ENCODE measurements at places on chromosomes 2 and 18. TPM values are rescaled to one million over a fixed set of nuclear protein-coding genes. Genes with fewer than 3 reads are reported as not detected.
A peak's percentile ranks its signal among the peaks of the same experiment; 100 is the strongest.

- no peak for DNase-seq
Measured at GRCh38 chr2:42183775-42184174, 14.6 kb downstream of the EML4 start.

Gene TSGA10
- 17.1 TPM for total RNA-seq

DNA sequence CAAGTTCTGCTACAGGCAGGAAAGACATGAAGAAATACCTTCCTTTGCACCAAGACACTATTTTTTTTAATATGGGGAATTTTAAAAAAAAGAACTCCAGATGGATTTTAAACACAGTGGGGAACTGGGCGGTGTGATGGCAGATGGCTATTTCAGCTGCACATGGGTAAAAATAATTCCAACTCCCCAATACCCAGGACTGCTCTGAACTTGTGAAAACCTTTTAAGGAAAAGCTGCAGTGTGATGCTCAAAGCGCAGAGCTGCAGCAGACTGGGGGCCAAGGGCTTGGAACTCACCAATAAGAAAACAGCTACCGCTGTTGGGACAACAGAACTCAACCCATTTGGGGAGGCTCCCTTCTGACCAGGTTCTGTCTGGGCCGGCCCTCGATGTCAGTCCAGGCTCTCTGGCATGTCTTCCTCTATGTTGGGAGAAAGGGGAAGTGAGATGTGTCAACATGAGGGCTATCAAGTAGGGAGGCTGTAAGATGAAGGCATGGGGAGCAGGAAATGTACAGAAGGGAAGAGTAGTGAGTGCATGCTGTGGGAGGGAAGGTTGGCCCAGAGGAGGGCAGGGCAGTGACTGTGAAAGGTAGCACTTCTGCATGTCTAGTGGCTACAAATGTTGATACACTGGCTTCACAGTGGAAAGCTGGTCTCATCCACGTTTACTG lies 64.0 kb upstream of the SLC14A2 start:
- no peak for DNase-seq

DNA sequence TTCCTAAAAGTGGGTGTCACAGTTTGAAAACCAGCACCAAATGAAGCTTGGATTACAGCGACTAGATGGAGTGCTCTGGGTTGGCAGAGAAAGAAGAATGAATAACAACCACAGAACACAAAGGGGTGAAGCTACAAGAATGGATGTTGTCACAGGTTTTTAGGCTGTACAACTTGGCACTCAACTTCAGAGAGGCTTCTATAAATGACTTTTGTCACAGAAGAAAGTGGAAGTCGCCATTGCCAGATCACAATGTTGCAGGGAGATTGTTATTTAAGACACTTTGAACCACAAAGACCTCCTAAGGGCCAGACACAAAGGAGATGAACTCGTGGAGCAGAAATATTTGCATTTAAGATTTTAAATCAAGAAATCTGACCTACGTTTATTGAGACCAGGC lies 354.2 kb downstream of the CDH7 start:
- DNase-seq: no peak

Gene TRIM43
- total RNA-seq: not detected

DNA sequence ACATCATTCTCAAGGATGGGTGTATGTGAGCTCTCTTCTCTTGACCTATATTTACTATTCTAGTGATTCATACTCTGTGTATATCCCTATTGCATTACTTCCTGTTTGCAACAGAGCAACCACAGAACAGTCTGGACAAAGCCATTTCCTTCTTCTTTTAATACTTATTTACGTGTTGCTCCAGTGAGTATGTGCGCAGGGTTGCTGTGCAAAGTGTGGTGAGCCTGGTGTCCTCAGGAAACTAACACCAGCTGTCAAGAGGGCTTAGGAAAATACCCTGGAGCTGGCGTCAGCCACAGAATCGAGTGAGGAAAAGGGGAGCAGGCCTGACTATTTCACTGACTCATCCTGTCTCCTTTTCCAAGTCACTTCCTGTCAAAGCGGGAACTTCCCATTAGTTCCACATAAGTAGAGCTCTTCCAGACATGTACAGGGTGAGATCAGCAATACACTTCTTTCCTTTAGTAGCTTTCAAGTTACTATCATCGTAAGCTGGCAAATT lies 214.1 kb upstream of the COPS8 start:
- DNase-seq: no peak

Gene TEKT4
- not detected for total RNA-seq

DNA sequence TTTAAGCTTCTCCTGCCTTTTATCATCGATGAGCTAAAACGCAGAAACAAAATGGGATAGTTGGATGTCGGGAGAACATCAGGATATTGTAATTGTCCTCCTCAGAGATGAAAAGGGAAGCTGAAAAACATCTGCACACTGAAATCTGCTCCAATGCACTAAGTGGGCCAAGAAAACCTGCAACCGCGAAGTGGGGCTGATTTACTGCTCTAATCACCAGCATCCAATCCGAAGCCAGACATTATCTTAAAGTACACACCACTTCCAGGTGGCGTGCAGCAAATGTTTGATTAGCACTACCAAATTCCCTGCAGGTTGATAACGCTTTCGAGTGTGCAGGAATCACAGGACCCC lies 230.3 kb upstream of the SLC14A2 start:
- DNase-seq: no peak

GRCh38 chr2:8197101-8197500 lies 484.8 kb upstream of the ID2 start:
- no peak for DNase-seq

GRCh38 chr18:31438402-31438801 lies 9.1 kb upstream of the DSG3 start:
- no peak for DNase-seq

DNA sequence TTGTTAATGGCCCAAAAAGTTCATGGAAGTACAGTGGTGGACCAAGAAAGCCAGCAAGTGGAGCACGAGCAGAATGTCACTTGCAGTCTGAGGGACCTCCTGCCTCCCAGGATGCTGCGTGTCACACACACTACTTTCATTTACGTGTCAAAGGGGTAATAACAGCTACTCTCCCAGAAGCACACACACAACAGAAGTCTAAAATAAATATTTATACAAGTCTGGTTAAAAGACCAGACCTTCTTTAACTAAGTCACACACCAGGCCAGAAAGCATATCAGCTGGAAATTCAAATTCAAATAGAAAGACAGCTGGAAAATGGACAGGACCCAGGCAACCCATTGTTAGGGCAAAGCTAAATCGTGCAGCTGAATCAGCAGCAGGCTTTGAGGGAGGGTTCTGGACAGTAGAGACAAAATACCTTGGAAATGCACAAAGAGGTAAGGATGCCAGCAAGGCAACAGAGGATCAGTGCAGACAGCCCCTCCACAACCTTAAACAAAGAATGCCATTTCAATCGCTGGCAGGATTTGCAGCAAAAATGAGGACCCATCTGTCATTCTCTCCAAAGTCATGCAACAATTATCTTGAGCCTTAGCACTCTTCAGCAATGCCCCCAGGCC lies 160.5 kb downstream of the TMEM163 start:
- no peak for DNase-seq

- DNase-seq: no peak
Measured at GRCh38 chr2:192196421-192197194, 1.9 kb upstream of the TMEFF2 start.

Gene TDRD15
- not detected for total RNA-seq

Gene KLHL30
- 0.15 TPM for total RNA-seq

DNA sequence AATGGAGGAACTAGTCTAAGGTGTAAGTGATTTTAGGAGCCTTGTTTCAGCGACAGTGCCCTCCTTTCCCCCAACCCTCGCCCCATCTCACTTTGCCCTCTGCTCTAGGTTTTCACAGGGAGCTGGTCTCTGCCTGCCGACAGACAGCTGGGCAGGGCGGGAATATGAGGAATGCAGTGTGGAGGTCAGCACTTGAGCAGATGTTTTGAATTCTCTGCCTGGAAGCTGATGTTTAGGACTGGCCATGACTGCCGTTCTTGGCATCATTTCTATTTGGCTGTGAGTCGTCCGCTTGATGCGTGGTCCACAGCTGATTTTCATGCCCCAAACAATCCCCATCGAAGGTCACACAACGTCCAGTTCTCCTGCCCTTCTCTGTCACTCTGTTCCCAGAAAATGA lies 55.1 kb upstream of the SIX3 start:
- DNase-seq: no peak

- no peak for DNase-seq
Measured at GRCh38 chr2:241035818-241036396, 37.5 kb downstream of the SNED1 start.

GRCh38 chr18:57210107-57210715 lies 63.3 kb downstream of the BOD1L2 start:
- DNase-seq: peak; percentile 21

DNA sequence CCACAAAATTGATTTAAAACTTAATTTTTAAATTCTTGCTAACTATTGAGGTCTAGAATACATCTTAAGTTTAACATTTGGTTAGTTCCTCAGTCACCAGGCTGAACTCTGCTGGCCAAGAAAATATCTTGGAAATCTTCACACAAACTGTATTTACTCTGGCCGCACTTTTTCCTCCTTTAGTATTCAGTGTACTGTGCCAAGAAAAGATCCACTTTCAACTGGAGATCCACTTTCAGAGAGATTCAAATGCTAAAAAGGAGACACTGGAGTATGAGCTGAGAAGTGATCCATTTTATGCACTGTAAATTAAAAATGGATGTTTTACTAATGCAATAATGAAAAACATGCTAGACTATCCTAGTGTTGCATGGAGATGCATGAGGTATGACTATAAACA lies 98.1 kb downstream of the ANTXR1 start:
- no peak for DNase-seq

DNA sequence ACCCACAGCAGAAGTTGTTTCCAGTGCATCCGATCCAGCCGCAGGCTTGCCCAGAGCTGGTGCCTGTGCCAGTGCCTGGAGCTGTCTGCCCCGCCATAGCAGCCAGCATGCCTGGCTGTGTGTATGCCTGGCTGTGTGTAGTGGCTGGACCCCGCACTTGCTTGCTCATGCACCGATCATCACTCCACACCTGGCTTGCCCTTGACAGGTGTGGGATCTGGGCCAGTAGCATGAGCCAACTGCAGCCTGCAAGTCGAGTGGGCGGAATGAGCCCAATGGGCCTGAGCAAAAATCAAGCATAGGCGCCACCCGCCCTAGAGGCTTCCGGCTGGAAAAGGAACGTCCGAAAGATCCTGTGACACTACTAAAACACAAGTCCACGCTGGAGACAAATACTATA lies 74.5 kb downstream of the EPB41L3 start:
- DNase-seq: no peak

Gene ATG16L1
- total RNA-seq: 19.5 TPM

DNA sequence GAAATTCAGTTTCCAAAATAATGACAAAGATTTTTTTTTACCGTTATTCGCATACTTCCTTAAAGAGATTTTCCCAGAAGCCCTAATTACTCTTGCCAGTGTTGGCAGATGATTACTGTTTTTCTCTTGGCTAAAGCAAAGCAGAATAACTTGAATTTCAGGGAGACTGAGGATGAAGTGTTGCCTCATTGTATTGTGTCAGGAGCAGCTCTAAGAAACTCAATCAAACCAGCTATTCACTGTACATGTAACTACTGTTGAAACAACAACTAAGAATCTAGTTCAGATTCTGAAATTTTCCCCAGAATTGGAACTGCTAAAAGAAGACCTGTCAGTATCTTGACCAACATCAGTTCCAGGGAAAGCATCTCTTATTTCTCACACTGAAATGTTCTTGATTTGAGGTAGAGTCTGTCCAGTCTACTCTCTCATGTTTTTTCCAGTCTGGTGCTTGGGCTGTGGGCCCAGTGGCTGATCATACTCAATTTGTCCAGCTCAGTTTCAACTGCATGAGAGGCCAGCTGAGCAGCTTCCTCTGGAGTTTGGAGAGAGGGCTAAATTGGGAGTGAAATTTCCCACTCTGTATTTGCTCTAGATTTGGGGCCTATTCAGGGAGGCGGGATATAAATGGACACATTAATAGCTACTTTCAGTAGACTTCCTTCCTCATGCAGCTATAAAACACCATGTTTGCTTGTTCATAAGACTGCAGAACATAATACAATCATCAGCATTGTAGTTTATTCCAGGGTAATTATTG lies 78.5 kb downstream of the PPP1R1C start:
- no peak for DNase-seq

- no peak for DNase-seq
Measured at GRCh38 chr18:54875063-54875462, 46.8 kb downstream of the RAB27B start.

Gene LRRTM4
- total RNA-seq: 0.16 TPM

DNA sequence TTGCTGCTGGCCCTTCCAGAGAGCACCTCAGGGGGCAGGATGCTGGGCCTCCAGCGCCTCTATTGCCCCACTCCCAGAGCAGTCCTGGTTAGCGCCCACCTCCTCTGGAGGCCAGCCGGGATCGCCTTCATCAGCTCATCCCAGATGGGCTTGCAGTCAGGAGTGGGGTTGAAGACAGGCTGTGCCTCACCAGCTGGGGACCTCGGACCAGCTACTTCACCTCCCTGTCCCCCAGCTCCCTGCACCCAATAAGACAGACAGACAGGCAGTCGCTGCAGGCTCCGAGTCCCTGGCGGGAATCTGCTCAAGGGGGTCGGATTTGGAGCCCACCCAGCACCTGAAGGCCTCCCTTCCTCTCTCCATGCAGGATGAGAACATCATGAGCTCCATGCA lies 18.9 kb upstream of the FAHD2A start:
- peak; percentile 24 for DNase-seq

GRCh38 chr2:12704378-12704777 lies 12.4 kb upstream of the TRIB2 start:
- DNase-seq: no peak

- no peak for DNase-seq
Measured at GRCh38 chr2:174729797-174730697, 34.2 kb downstream of the CHRNA1 start.

DNA sequence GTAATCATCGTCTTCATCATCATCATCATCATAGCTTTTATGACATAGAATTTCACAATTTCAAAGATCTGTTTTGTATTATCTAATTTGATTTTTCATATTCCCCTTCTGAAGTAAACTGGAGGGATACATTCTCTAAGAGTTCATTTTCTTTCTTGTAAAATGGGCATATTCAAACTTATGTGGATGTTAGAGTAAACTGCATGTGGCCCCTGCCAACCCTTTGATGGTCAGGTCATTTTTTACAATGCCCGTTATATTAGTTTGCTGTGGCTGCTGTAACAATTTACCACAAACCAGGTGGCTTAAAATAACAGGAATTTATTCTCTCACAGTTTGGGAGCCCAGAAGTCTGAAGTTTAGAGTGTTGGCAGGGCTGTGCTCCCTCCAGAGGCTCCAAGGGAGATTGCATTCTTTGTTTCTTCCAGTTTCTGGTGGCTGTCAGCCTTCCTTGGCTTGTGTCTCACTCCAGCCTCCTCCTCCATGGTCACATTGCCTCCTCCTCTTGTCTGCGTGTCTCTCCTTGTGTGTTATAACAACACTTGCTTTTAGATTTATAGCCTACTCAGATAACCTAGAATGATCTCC lies 127.5 kb upstream of the MMADHC start:
- DNase-seq: no peak

Gene SANBR
- 9.2 TPM for total RNA-seq

Gene MYOM1
- total RNA-seq: 6.9 TPM

GRCh38 chr2:232927793-232928550 lies 57.9 kb downstream of the SNORC start:
- no peak for DNase-seq

GRCh38 chr18:80126797-80127196 lies 17.7 kb downstream of the ADNP2 start:
- no peak for DNase-seq

Gene UGT1A8
- total RNA-seq: not detected

Gene DCC
- total RNA-seq: 1.6 TPM

Data from breast epithelium (tissue), 4 donors.